Thyroid gland (tissue), 4 donors: ENCODE measurements at places on chromosomes 2 and 18. TPM values are rescaled to one million over a fixed set of nuclear protein-coding genes. Genes with fewer than 3 reads are reported as not detected.

DNA sequence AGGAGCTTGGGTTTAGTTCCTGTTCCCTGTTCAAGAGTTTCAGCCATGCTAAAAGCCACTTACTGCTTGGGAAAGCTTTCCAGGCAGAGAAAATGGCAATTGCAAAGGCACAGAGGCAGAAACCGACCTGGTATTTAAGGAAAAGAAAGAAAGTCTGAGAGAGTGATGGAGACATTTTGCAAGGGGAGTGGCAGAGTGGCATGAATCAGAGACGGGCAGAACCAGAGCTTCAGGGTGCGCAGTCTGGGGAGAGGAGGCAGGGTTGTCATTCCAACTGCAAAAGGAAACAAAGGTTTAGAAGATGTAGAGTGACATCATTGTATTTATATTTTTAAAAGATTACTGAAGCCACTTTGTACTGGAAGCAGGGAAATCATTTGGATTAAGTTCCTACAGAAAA, 14.9 kb upstream of the GNAL start:
- DNase-seq, result no peak
- H3K4me1 ChIP-seq, result no peaks in the 10 kb centered on the region
- no peaks in the 10 kb centered on the region for H3K36me3 ChIP-seq
- H3K27me3 ChIP-seq, result no peaks in the 10 kb centered on the region
- H3K27ac ChIP-seq, result no peak overlapping the region
- H3K4me3 ChIP-seq, result no peak overlapping the region

GRCh38 chr2:137947032-137947727, 17.1 kb upstream of the HNMT start:
- no peak overlapping the region for H3K4me3 ChIP-seq
- no peak for DNase-seq
- no peaks in the 10 kb centered on the region for H3K27me3 ChIP-seq
- H3K36me3 ChIP-seq, result no peaks in the 10 kb centered on the region
- no peaks in the 10 kb centered on the region for H3K4me1 ChIP-seq

DNA sequence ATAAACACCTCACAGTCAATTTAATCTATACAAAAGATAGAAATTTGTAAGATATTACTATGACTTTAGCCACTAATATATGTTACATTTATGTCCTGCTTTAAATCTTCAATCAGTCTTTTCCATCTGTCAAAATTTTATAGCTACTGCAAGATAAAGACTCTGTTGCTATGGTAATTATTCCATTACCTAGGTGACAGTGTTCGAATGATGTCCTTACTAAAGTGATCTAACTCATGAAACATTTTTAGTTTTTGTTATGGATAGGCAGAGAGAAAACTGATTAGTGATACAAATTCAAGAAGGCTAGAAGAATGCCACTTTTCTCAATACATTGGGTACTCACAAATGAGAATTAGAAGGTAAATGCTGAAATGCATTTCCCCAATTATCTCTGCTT, 359.9 kb upstream of the FSHR start:
- H3K4me1 ChIP-seq, result no peaks in the 10 kb centered on the region
- H3K27ac ChIP-seq, result no peak overlapping the region
- no peak overlapping the region for H3K4me3 ChIP-seq
- no peaks in the 10 kb centered on the region for H3K36me3 ChIP-seq
- H3K27me3 ChIP-seq, result no peaks in the 10 kb centered on the region

GYPC gene
- total RNA-seq, result 50.8 TPM

- H3K4me1 ChIP-seq, result peaks cover 50% of the 10 kb centered on the region
- peak; percentile 51 for DNase-seq
- H3K27me3 ChIP-seq, result no peaks in the 10 kb centered on the region
- peaks cover 80% of the 10 kb centered on the region for H3K36me3 ChIP-seq
- H3K4me3 ChIP-seq, result no peak overlapping the region
These were observed 6.9 kb downstream of the PNKD start for GRCh38 chr2:218276986-218277755.

- DNase-seq, result no peak
- H3K36me3 ChIP-seq, result no peaks in the 10 kb centered on the region
- no peak overlapping the region for H3K27ac ChIP-seq
- peaks cover 25% of the 10 kb centered on the region for H3K4me1 ChIP-seq
- no peak overlapping the region for H3K4me3 ChIP-seq
These were observed 93.0 kb downstream of the ANKRD44 start for GRCh38 chr2:197217541-197217940.

GRCh38 chr18:12278741-12279682, 24.9 kb downstream of the CIDEA start:
- peak overlapping the region; percentile 90 for H3K27ac ChIP-seq
- peak; percentile 88 for DNase-seq
- no peaks in the 10 kb centered on the region for H3K27me3 ChIP-seq
- H3K4me1 ChIP-seq, result peaks cover 14% of the 10 kb centered on the region
- no peak overlapping the region for H3K4me3 ChIP-seq

DNA sequence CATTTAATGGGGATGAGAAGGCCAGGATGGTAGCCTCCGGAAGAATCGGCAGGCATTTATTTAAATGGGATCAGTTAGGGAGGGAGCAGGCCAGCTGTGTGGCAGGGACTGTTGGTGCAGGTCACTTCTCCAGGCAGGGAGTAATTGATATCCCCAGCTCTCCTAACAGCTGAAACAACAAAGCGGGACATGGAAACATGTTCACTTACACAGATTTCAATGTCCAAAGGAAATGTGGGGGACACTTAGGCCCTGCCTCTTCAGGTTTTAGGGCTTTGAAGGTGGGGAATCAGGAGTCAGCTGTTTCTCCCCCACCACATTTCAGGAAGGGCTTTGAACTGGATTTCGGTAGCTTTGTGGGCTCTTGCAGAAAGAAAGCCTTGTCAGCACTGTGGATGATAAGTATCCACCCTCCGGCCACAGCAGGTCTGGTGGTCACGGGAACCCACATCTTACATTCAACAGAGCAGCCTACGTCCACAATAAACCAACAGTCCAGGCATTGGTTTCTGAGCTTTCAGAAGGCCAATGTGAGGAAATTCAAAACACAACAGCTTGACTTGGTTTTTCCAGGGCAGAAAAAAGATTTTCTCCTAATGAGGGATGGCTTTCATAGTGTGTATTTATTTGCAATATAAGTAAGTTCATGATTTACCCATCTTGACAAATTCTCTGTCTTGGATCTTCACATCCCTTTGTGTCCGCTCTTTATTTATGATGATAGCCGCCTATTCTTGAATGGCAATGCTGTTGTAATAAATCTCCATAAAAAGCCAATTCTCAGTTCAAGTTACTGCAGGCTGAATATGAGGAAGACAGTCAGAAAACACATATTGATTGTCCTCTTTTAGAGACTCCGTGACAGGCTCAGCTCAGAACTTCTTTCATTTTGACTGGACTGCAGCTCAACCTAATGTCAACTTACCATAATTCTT, 96.6 kb upstream of the NRP2 start:
- no peak overlapping the region for H3K4me3 ChIP-seq
- no peaks in the 10 kb centered on the region for H3K4me1 ChIP-seq
- DNase-seq, result no peak
- no peaks in the 10 kb centered on the region for H3K27me3 ChIP-seq

ASB18 gene
- not detected for total RNA-seq

- no peak for DNase-seq
- no peak overlapping the region for H3K27ac ChIP-seq
- no peaks in the 10 kb centered on the region for H3K27me3 ChIP-seq
- H3K4me3 ChIP-seq, result no peak overlapping the region
- H3K4me1 ChIP-seq, result no peaks in the 10 kb centered on the region
These were observed 1047.6 kb upstream of the FANCL start for GRCh38 chr2:59288771-59289170.

- H3K4me3 ChIP-seq, result no peak overlapping the region
- DNase-seq, result no peak
- H3K36me3 ChIP-seq, result no peaks in the 10 kb centered on the region
These were observed 33.7 kb upstream of the WIPF1 start for GRCh38 chr2:174631009-174631981.

GRCh38 chr2:164840458-164840929, 1.1 kb downstream of the COBLL1 start:
- H3K27ac ChIP-seq, result peak overlapping the region; percentile 99
- peak overlapping the region; percentile 72 for H3K4me3 ChIP-seq

- no peak for DNase-seq
- H3K27me3 ChIP-seq, result no peaks in the 10 kb centered on the region
- H3K4me1 ChIP-seq, result no peaks in the 10 kb centered on the region
- no peak overlapping the region for H3K27ac ChIP-seq
These were observed 19.7 kb downstream of the NGEF start for GRCh38 chr2:232993231-232993821.

GRCh38 chr2:209721497-209721896, 50.1 kb upstream of the UNC80 start:
- H3K27me3 ChIP-seq, result no peaks in the 10 kb centered on the region
- no peaks in the 10 kb centered on the region for H3K36me3 ChIP-seq
- H3K27ac ChIP-seq, result no peak overlapping the region
- DNase-seq, result no peak

- H3K4me3 ChIP-seq, result no peak overlapping the region
These were observed 42.9 kb downstream of the MEX3C start for GRCh38 chr18:51154431-51155063.

- no peak for DNase-seq
- H3K27ac ChIP-seq, result no peak overlapping the region
- H3K4me3 ChIP-seq, result no peak overlapping the region
- H3K4me1 ChIP-seq, result no peaks in the 10 kb centered on the region
- H3K36me3 ChIP-seq, result no peaks in the 10 kb centered on the region
These were observed 91.1 kb upstream of the ANKRD30BL start for GRCh38 chr2:132252894-132253264.

- no peaks in the 10 kb centered on the region for H3K36me3 ChIP-seq
- DNase-seq, result no peak
- H3K4me3 ChIP-seq, result no peak overlapping the region
- no peaks in the 10 kb centered on the region for H3K27me3 ChIP-seq
- no peaks in the 10 kb centered on the region for H3K4me1 ChIP-seq
- H3K27ac ChIP-seq, result no peak overlapping the region
These were observed 14.7 kb downstream of the ZNF236 start for GRCh38 chr18:76837071-76837470.

DNA sequence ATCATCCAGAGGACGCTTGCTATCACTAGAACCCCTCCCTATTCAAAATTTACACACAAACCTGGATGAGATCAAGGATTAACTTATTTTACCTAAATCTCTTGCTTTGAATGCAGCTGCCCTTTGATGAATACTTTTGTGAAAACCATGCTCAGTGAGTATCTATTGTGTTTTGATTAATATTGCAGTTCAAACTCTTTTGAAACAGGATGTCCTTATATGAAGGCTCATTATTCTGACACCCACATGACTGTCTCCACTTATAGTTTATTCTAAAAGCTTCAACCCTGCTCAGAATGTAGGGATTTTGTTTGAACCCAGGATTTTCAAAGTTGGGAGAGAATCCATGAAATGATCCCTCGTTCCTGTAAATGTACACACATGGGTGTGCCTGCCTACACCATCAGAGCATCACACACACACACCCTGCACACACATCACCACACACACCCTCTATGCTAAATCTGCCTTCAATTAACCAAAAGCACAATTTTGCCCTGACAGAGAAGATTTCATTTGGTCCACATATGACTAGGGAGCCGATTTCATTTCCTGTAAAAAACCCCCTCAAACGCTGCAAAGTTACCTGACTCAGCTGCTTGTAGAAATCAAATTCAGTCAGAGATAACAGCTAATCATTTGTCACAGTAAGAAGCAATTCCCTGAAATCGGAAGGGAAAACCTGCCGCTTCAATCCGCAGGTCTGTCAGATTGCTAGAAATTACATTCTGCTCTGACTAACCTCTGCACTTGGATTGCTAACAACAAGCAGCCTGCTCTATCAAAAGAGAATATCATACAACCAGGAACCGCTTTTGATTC, 65.2 kb downstream of the ZEB2 start:
- H3K36me3 ChIP-seq, result no peaks in the 10 kb centered on the region
- DNase-seq, result no peak
- H3K4me1 ChIP-seq, result no peaks in the 10 kb centered on the region
- no peaks in the 10 kb centered on the region for H3K27me3 ChIP-seq
- H3K4me3 ChIP-seq, result no peak overlapping the region

GRCh38 chr2:197309691-197310231, 819 bp downstream of the ANKRD44 start:
- peak overlapping the region; percentile 83 for H3K4me3 ChIP-seq
- no peaks in the 10 kb centered on the region for H3K27me3 ChIP-seq
- peak overlapping the region; percentile 59 for H3K27ac ChIP-seq
- DNase-seq, result peak; percentile 42
- no peaks in the 10 kb centered on the region for H3K36me3 ChIP-seq

ZNF396 gene
- 5.3 TPM for total RNA-seq

- H3K4me1 ChIP-seq, result peaks cover 3% of the 10 kb centered on the region
- no peaks in the 10 kb centered on the region for H3K36me3 ChIP-seq
- DNase-seq, result no peak
- no peak overlapping the region for H3K4me3 ChIP-seq
- no peak overlapping the region for H3K27ac ChIP-seq
- no peaks in the 10 kb centered on the region for H3K27me3 ChIP-seq
These were observed 19.9 kb downstream of the RBMS1 start for GRCh38 chr2:160473468-160474318.

LBX2 gene
- total RNA-seq, result 2.6 TPM

- H3K27ac ChIP-seq, result no peak overlapping the region
These were observed 4.7 kb upstream of the PSD4 start for GRCh38 chr2:113169002-113169530.

- H3K27me3 ChIP-seq, result no peaks in the 10 kb centered on the region
- H3K36me3 ChIP-seq, result no peaks in the 10 kb centered on the region
- no peak overlapping the region for H3K4me3 ChIP-seq
These were observed 44.1 kb upstream of the ACKR3 start for GRCh38 chr2:236525411-236525997.

DNA sequence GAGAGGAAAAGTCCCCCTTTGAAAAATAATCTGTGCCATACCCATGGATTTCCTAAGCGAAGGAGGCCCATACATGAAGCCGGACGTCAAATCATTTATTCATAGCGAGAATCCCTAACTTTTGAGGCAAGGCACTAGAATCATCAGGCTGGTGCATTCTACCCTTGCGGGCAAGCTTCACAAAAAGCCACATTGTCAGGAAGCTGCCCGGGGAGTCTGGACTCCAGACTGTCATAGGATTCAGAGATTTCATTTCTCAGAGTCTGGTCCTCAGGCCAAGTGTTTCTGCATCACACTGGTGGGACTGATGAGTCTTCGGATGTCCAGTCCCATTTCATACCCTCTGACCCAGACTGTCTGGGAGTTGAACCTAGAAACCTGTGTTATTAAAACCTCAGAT, 8.9 kb downstream of the SLC9A4 start:
- no peaks in the 10 kb centered on the region for H3K4me1 ChIP-seq
- no peak overlapping the region for H3K4me3 ChIP-seq
- H3K27me3 ChIP-seq, result no peaks in the 10 kb centered on the region
- DNase-seq, result no peak
- no peak overlapping the region for H3K27ac ChIP-seq
- no peaks in the 10 kb centered on the region for H3K36me3 ChIP-seq

GRCh38 chr2:129763966-129764365, 215.5 kb upstream of the RAB6C start:
- no peaks in the 10 kb centered on the region for H3K4me1 ChIP-seq
- no peaks in the 10 kb centered on the region for H3K27me3 ChIP-seq
- H3K36me3 ChIP-seq, result no peaks in the 10 kb centered on the region
- no peak for DNase-seq
- no peak overlapping the region for H3K4me3 ChIP-seq

GRCh38 chr2:113105047-113105785, 22.2 kb upstream of the IL1RN start:
- no peak for DNase-seq
- no peak overlapping the region for H3K27ac ChIP-seq
- no peak overlapping the region for H3K4me3 ChIP-seq
- H3K4me1 ChIP-seq, result no peaks in the 10 kb centered on the region

GRCh38 chr18:75544496-75544895, 117.0 kb upstream of the SMIM21 start:
- H3K36me3 ChIP-seq, result no peaks in the 10 kb centered on the region
- H3K4me1 ChIP-seq, result no peaks in the 10 kb centered on the region
- H3K27me3 ChIP-seq, result no peaks in the 10 kb centered on the region
- no peak for DNase-seq
- H3K4me3 ChIP-seq, result no peak overlapping the region
- H3K27ac ChIP-seq, result no peak overlapping the region
